Progenitor cell of endocrine pancreas (in vitro differentiated cells): ENCODE measurements at places on chromosomes 2 and 18. TPM values are rescaled to one million over a fixed set of nuclear protein-coding genes. Genes with fewer than 3 reads are reported as not detected.

NT5C1B gene
- total RNA-seq = not detected in 2 replicates

DUSP19 gene
- total RNA-seq = 1.9 and 2.2 TPM in 2 replicates

SEMA4C gene
- 74.8 and 75.0 TPM in 2 replicates for total RNA-seq

CGREF1 gene
- total RNA-seq = 0.31 and 0.87 TPM in 2 replicates

ACOXL gene
- total RNA-seq = 0.19 and 0.27 TPM in 2 replicates

EMILIN1 gene
- total RNA-seq = 1.1 and 2.5 TPM in 2 replicates

PLEKHM3 gene
- 18.0 and 19.2 TPM in 2 replicates for total RNA-seq
